ENCODE measurements at places on chromosomes 3 and 15.

DNA sequence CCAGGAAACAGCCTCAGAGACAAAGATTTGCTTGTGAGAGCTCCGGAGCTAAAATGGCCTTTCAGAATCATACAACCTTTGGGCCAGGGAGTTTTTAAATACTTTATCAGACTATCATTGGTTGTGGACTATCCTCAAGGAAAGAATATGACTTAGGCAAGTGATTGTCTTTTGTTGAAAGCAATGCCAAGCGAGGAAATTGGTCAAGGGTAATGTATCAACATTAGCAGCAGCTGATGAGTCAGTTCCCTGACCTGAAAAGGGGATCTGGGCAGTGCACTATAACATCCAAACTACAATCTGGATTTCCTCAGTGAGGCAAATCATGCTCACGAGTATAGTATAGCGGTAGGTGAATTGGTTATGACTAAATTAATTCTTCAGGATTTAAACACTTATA is 303.6 kb downstream of the LSAMP start:
- DNase-seq = no peak

- DNase-seq = no peak
Measured at GRCh38 chr15:93067649-93068085, 21.3 kb downstream of the RGMA start.

DNA sequence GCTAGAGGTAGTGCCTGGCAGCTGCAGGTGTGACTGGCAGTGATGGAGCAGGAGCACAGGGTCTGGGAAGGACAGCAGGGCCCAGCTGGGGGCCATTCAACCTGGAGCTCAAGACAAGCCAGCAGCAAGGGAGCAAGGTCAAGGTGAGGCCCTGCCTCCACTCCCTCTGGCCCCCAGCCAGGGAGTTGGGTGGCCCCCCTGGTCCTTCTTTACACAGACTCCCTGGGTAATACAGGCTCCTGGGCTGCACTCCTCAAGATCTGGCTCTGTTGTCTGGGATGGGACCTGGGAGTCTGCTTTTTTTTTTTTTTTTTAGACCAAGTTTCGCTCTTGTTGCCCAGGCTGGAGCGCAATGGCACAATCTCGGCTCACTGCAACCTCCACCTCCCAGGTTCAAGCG is 14.5 kb downstream of the GNAI2 start:
- no peak for DNase-seq

- no peak for DNase-seq
Measured at GRCh38 chr15:49606594-49606993, 14.0 kb downstream of the FAM227B start.

- no peak for DNase-seq
Measured at GRCh38 chr3:133820129-133820528, 14.5 kb downstream of the SRPRB start.

- no peak for DNase-seq
Measured at GRCh38 chr15:100297812-100298211, 44.0 kb downstream of the ADAMTS17 start.

DNA sequence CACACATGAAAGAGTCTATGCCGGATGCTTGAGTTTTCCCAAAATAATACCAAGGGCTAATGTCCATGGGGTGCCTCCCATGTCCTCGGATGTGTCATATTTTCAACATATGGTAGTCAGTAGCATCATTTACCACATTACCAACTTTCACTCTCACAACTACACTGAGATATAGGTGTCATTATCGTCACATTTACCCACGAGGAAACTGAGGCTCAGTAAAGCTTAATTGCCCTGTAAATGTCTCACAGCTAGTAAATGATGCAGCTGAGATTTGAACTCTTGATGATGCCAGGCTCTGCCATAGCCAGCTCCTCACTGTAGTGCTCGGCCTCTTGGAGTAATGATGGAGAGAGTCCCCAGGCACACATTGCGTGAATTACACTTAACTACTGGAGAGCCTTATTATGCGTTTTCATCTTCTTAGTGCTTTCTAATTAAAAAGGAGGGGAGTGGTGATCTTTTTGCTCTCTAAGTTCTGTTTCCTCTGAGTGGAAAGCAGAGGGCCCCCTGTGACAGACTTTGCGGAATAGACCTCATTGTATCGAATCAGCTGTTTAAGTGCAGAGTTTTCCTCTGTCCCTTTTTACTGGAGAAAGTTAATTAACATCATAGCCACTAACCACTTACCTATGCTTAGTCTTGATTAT is 142.0 kb upstream of the SLCO3A1 start:
- no peak for DNase-seq

GRCh38 chr3:152253514-152253913 is 15.2 kb upstream of the MBNL1 start:
- DNase-seq = no peak

All from hematopoietic multipotent progenitor cell (in vitro differentiated cells).